Subcutaneous preadipocyte (primary cell): ENCODE measurements at places on chromosomes 12 and 14. TPM values are rescaled to one million over a fixed set of nuclear protein-coding genes. Genes with fewer than 3 reads are reported as not detected.

Gene NAV3
- 66.1 and 182 TPM in 2 replicates for total RNA-seq

Gene CMKLR1
- total RNA-seq: 7.0 and 9.0 TPM in 2 replicates

Gene TRMT61A
- 11.0 and 14.3 TPM in 2 replicates for total RNA-seq

Gene TMEM30B
- total RNA-seq: under 0.01 and 0.20 TPM in 2 replicates

Gene IL22
- not detected in 2 replicates for total RNA-seq

Gene DDX11
- 18.7 and 33.4 TPM in 2 replicates for total RNA-seq

Gene ARHGEF25
- total RNA-seq: 0.98 and 4.0 TPM in 2 replicates

Gene CHGA
- total RNA-seq: not detected in 2 replicates

Gene MRPL52
- 33.4 and 45.0 TPM in 2 replicates for total RNA-seq
